Right lung (tissue), 10 donors: ENCODE measurements at places on chromosomes 12 and 14. TPM values are rescaled to one million over a fixed set of nuclear protein-coding genes. Genes with fewer than 3 reads are reported as not detected.

- DNase-seq, result no peak
Measured at GRCh38 chr12:46442738-46443137, 70.2 kb upstream of the SLC38A2 start.

- no peak for DNase-seq
Measured at GRCh38 chr14:65403231-65403630, 9.3 kb upstream of the FUT8 start.

DNA sequence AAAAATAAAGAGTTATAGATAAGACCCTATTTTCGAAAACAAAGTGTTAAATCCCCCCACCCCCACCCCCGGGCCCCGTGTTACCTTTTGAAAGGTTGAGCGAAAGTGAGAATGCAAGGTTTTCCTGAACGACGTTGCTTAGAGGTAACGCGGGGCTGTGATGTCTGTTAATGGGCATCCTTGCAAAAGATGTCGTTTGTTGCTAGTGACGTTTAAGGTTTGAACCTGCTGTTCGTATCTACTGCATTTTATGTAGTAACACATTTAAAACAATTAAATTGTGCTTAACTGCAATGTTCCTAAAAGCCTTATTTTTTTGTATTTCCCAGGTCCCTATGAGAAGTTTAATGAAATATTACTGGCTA lies 1.2 kb downstream of the CPSF6 start:
- no peak for DNase-seq

RGS6 gene
- 2.9 TPM for polyA plus RNA-seq

GRCh38 chr14:68734231-68734732 lies 58.6 kb downstream of the ZFP36L1 start:
- no peak for DNase-seq

DNA sequence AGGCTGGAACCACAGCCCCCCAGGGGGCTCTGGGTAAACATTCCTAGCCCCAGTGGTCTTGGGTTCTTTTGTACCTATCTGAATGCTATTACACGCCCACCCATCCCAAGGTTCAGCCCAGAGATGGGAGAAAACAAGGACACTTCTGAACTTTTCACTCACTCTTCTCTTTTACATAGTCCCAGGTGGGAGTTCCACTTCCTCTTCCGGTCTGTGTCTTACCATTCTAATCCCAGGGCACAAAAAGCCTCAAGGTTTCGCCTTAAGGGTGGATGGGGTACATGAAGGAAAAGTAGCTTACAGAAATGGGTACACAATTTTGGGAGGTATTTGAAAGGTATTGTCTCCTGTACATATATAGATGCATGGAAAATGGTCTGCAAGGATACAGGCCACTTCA lies 79.0 kb downstream of the TMEM30B start:
- no peak for DNase-seq

DNA sequence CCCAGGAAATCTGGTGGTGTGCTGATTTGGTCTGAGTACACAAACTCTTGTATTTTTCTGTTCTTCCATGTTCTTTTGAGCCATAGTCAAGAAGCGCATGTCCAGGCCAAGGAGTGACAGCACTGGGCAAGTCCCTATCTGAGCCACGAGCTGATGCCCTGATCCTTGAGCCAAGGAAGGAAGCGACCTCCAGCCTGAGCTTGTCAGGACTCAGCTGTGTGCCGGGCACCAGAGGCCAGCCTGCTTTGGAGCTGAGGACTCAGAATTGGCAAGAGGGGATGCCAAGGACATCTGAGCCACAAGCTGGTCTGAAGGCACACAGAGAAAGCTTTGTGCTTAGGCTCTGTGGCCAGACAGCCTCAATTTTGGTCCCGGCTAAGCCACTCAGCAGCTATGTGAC lies 52.6 kb downstream of the GALNT16 start:
- DNase-seq, result no peak

IFI27 gene
- polyA plus RNA-seq, result 32.2 TPM

CLEC2A gene
- polyA plus RNA-seq, result not detected

- DNase-seq, result no peak
Measured at GRCh38 chr14:90671382-90672234, 144.6 kb downstream of the TTC7B start.

CNTN1 gene
- 52.9 TPM for polyA plus RNA-seq

- no peak for DNase-seq
Measured at GRCh38 chr12:94109160-94109559, 39.2 kb upstream of the PLXNC1 start.

DNA sequence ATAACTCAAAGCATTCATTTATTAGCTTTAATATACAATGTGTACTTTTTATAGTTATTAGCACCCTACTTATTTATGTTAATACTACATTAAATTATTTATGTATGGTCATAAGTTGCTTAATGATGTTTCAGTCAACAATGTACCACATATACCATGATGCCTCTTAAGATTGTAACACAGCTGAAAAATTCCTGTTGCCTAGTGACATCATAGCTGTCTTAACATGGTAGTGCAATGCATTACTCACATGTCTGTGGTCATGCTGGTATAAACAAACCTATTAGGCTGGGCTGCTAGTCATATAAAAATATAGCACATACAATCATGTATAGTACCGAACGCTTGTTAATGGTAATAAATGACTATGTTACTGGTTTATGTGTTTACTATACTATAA lies 120.4 kb downstream of the ANO6 start:
- no peak for DNase-seq

CDKN3 gene
- 31.9 TPM for polyA plus RNA-seq

PTGER2 gene
- 5.3 TPM for polyA plus RNA-seq

DNA sequence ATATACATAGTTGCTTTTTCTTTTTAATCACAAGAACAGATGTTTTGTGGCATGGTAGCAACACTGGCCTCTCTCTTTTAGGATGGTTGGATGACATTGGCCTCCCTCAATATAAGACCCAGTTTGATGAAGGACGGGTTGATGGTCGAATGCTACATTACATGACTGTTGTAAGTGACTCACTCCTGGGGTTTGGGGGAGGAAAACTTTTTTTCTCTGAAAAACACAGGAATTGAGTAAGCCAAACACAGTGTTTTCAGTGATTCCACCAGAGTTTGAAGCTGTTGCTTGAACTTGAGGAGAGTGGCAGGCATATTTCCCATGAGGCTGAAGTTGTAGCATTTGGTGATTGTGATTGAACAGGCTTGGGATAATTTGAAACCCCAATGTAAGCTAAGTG lies 13.7 kb upstream of the REP15 start:
- DNase-seq, result no peak

GRCh38 chr14:106230071-106230470 lies 703.7 kb downstream of the TMEM121 start:
- DNase-seq, result no peak

GRCh38 chr14:100538351-100539002 lies 48.7 kb downstream of the BEGAIN start:
- DNase-seq, result no peak

GRCh38 chr12:57389033-57389432 lies 41.8 kb downstream of the R3HDM2 start:
- no peak for DNase-seq

SLC25A47 gene
- 0.12 TPM for polyA plus RNA-seq

DNA sequence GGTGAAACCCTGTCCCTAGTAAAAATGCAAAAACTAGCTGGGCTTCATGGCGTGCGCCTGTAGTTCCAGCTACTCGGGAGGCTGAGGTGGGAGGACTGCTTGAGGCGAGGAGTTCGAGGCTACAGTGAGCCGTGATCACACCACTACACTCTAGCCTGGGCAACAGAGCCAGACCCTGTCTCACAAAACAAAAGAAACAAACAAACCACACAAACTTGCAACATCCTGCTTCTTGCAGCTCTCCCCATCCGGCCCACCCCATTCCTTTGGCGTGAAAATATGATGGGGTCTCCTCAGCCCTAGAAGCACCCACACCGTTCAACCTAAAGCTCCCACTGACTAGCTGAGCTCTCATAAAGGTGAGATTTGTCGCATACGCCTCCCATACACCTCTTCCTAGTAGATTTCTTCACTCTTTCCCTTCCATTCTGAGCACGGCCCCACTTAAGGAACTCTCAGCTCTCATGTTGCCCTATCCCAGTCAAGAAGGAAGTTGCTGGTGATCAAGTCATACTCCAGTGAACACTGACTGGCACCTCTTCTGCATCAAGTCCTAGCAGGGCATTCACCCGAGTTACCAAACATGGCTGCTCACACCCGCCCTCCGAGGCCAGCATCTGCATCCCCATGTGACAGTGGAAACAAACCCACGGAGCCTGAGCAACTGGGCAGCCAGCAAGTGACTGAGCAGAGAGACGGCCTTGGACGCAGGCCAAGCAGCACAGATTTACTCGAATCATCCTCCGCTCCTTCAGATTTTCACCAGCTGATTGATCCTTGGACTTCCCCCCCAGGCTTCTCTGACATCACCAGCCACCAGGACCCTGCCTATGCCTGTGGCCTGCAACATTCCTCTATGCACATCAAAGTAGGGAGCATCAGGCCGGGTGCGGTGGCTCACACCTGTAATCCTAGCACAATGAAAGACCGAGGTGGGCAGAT lies 18.9 kb upstream of the CD27 start:
- DNase-seq, result no peak

- DNase-seq, result no peak
Measured at GRCh38 chr12:131796754-131797587, 31.2 kb upstream of the MMP17 start.

- no peak for DNase-seq
Measured at GRCh38 chr14:23667134-23667533, 31.0 kb downstream of the DHRS2 start.

C12orf54 gene
- polyA plus RNA-seq, result 0.39 TPM

FGF23 gene
- polyA plus RNA-seq, result not detected

DNA sequence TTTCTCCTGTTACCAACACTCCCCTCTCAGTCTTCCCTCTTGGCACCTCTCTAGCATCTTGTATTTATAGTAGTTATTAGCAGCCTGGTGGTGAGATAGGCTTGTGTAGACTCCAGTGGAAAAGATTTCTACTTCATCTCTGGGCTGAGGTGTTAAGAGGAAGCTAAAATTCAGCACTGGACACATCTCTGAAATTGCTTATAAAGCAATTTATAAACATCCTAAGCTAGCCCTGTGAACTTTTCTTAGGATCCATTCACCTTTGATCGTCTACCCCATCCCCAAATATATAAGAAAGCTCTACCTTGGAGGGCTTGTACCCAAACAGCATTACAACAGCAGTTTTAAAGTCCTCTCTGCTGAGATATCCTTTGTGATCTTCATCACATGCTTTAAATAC lies 928 bp downstream of the EFCAB11 start:
- DNase-seq, result no peak

GRCh38 chr12:43282106-43282505 lies 269.9 kb downstream of the ADAMTS20 start:
- no peak for DNase-seq

DNA sequence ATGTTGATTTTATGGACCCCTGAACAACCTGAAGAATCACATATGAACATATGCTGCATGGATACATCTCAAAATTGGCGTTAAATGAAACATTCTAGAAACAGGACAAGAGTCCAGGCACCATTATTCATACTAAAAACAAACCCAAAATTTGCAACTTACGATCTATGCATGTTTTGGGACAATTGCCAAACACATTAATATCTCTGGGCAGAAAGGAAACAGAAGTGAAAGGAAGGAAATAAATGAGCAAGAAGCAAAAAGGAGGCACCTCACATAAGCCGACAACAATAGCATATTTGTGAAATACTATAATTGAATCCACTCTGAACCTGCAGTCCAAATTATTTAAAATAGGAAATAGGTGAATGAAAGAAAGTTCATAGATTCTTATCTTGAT lies 1505.3 kb downstream of the AACS start:
- no peak for DNase-seq

GRCh38 chr12:62848418-62848817 lies 86.5 kb downstream of the PPM1H start:
- DNase-seq, result no peak

DNA sequence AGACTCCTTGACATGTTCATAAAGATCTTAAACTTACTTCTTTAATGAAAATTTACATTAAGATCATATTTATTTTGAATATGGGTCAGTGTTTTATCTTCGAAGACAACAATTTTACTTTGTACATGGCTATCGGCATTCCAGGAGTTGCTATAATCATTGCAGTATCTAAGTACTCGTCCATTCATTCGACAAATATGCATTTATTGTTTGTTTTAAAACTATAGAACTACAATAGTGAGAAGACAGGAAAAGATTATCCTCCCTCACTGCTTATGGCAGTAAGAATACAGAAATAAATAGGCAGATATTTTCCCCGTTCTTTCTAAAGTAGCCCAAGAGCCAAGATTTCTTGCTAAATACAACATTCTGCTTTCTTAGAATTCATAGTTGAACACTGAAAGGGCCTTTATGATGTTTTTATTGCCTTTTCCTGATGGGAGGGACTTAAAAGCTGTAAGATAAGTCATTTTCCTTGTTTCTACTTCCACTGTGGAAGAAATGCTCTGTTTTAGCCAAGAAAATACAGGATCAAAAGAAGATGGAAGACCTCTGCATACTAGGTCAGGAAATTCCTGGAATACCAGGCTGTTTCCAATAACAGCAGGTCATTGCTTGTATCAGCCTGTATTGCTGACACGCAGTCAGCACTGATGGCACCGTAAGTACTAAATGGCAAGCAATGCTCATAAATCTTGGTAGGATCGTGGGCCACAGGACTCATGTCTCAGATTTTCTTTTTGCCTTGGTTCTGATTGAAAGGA lies 521.0 kb upstream of the ATP2B1 start:
- no peak for DNase-seq

- no peak for DNase-seq
Measured at GRCh38 chr12:86526060-86526595, 269.9 kb upstream of the MGAT4C start.

ASB2 gene
- polyA plus RNA-seq, result 1.4 TPM
